Immature natural killer cell (primary cell): ENCODE measurements at places on chromosomes 2 and 18.

GRCh38 chr2:126660971-126661370 lies 5.0 kb downstream of the GYPC start:
- DNase-seq = no peak
- peak overlapping the region; percentile 2 for H3K4me3 ChIP-seq
- H3K36me3 ChIP-seq = peaks cover 4% of the 10 kb centered on the region
- peaks cover 93% of the 10 kb centered on the region for H3K4me1 ChIP-seq
- H3K27ac ChIP-seq = peak overlapping the region; percentile 99
- no peaks in the 10 kb centered on the region for H3K27me3 ChIP-seq

DNA sequence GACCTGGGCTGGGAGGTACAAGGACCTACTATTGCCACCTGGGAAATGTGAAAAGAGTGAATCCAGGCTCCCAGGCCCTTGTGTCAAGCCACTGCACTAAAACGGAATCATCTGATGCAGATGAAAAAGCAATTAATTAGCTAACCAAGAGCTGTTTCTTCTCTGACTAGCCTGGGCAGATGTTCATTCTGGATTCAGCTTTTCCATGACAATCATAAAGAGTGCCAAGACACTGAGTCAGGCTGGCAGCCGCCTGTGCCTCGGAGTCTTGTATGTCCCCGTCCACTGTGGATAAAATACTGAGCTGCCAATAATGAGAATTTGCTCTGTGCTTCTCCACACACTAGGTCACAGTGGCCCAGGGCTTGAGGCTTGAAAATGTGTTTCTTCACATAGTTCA lies 21.7 kb upstream of the LCLAT1 start:
- H3K4me3 ChIP-seq = no peak overlapping the region
- H3K4me1 ChIP-seq = peaks cover 74% of the 10 kb centered on the region
- H3K36me3 ChIP-seq = no peaks in the 10 kb centered on the region
- DNase-seq = no peak
- H3K27ac ChIP-seq = peak overlapping the region; percentile 95
- H3K27me3 ChIP-seq = no peaks in the 10 kb centered on the region

GRCh38 chr2:131509615-131510014 lies 17.4 kb upstream of the MZT2A start:
- no peak for DNase-seq
- peaks cover 25% of the 10 kb centered on the region for H3K4me1 ChIP-seq
- H3K36me3 ChIP-seq = peaks cover 36% of the 10 kb centered on the region
- no peak overlapping the region for H3K4me3 ChIP-seq

DNA sequence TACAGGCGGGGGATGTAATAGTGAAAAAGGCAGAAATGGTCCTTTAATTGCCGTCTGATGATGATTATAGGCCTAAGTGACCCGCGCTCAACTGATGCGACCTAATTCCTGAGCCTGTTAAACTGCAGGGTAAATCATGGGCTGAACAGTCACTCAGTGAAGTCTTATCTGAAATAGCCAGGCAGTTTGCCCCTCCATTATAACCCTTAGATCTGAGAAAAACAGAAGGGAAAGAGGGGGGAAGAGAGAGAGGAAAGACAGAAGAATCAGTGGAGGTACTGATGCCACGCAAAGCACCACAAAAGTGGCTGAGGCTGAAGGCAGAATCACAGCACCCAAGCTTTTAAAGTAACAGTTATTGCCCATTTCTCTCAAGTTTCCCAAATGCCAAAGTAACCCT lies 73.1 kb upstream of the DNMT3A start:
- no peaks in the 10 kb centered on the region for H3K27me3 ChIP-seq
- H3K4me1 ChIP-seq = peaks cover 11% of the 10 kb centered on the region
- no peak for DNase-seq
- H3K36me3 ChIP-seq = peaks cover 23% of the 10 kb centered on the region
- H3K27ac ChIP-seq = no peak overlapping the region
